ENCODE measurements at places on chromosomes 7 and 10.

- DNase-seq, result no peak
Observed at GRCh38 chr10:93475871-93476270, 6.3 kb downstream of the MYOF start.

DNA sequence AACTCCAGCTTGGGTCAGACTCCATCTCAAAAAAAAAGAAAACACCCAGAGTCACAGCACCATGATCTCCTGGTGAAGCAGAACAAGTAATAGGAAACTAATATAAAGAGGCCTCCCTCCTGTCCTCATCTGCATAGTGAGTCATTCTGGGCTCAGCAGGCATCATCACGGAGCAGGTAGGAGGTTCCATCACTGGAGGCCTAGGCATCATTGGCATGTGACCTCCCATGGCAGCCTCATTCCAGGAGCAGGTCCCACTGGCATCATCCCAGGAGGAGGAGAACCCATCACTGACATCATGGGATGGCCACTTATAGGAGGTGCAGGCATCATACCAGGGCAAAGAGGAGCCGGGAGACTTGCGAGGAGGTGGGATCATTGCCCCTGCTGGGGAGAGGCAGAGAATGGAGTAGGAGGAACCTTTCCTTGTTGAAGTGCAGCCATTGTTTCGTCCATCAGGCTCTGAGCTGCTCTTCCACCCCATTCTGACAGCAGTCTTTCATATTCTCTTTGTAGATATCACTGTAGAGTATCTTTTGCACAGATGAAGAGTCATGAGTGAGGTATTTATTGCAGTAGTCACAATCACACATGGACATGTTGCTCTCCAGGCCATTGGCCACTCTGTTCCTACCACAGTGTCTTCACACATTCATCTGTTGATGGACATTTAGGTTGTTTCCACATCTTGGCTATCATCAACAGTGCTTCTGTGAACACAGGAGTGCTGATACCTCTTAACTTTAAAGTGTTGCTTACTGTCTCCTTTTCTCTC, 73.8 kb downstream of the OSBPL3 start:
- no peak for DNase-seq

DNA sequence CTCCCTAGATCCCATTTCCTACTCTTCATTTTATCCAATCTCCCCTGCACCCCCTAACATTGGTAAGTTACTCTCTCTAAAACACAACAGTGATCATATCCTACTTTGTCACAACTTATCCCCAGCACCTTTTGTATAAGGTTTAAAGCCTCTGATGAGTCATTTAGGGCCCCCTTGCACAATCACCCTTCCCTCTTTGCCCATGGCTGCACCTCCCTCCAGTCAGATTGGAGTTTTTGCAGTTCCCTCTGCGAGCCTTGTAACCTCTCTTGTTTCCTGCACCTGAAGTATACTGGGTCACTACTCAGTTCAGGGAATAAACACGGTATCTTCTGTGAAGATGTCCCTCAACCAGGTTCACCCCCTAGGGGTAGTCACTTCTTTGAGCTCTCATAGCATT, 55.9 kb upstream of the ADRB1 start:
- DNase-seq, result no peak

GRCh38 chr10:47043928-47044538, 132.8 kb downstream of the PTPN20 start:
- no peak for DNase-seq

DNA sequence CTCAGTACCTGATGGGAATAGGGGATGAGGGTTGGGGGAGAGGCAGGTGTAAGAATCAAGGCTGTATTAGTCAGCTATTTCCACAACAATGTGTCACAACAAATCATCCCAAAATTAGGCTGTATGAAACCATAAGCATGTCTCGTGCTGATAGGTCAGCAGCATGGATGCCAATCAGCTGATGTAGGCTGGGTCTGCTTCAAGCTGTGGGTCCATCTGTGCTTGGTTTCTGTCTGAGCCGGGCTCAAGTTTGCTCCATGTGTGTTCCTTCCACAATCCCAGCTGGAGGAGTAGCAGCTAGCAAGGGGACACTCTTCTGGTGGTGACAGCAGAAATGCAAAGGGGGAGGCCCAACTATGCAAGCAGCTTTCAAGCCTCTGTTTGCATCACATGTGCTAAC, 97.9 kb upstream of the ZNF746 start:
- no peak for DNase-seq

- DNase-seq, result no peak
Observed at GRCh38 chr10:118767297-118768040, 12.7 kb upstream of the CACUL1 start.

- DNase-seq, result no peak
Observed at GRCh38 chr10:116848944-116849247, 403 bp upstream of the ENO4 start.

- no peak for DNase-seq
Observed at GRCh38 chr10:113825791-113826190, 28.1 kb downstream of the DCLRE1A start.

GRCh38 chr7:50608196-50608906, 43.1 kb upstream of the DDC start:
- DNase-seq, result no peak

DNA sequence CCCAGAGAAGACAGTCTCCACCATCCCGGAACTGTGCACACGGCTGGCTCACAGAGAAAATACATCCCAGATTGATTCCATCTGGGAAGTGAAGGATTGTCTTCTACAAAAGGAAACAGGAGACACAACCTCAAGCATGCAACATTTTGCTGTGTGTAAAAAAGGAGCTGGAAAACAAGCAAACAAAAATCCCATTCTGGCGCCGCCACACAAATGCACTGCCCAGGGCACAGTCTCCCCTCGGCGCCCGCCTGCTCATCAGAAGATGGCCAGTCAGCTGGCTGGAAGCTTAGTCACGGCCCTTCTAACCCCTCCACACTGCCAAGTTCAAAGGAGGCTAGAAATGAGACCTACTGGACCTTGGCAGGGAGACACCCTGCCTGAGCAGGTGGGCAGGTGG, 14.1 kb upstream of the CYTH3 start:
- no peak for DNase-seq

GRCh38 chr7:80677629-80678028, 39.2 kb downstream of the CD36 start:
- DNase-seq, result no peak

GRCh38 chr10:3119796-3120459, 52.6 kb downstream of the PFKP start:
- no peak for DNase-seq

DNA sequence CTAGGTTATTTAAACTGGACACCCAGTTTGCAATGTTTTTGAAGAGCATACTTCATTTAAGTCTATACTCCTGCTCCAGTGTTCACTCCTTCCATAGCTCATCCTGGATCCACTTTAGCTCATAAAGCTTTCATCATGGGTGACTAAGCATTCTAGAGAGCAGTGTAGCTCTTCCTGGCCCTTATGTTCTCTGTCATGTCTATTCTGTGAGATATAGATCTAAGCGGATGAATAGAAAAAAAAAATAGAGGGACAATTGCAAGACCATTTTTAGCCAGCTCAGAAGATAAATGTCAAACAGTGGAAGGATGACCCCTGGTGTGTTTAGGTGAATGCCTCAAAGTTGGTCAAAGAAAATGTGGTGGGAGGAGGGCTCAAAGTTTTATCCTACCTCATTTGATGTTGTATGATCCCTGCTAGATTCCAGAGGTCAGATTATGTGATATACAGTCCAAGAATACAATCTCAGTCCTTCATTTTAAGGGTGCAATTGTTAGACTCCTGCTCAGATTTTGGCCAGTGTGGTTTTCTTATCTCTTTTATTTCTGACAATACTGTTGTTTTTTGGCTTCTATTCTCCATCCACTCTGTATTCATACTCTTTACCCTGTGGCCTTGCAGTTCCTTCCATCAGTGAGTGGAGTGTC, 7.5 kb upstream of the HECW1 start:
- DNase-seq, result no peak

DNA sequence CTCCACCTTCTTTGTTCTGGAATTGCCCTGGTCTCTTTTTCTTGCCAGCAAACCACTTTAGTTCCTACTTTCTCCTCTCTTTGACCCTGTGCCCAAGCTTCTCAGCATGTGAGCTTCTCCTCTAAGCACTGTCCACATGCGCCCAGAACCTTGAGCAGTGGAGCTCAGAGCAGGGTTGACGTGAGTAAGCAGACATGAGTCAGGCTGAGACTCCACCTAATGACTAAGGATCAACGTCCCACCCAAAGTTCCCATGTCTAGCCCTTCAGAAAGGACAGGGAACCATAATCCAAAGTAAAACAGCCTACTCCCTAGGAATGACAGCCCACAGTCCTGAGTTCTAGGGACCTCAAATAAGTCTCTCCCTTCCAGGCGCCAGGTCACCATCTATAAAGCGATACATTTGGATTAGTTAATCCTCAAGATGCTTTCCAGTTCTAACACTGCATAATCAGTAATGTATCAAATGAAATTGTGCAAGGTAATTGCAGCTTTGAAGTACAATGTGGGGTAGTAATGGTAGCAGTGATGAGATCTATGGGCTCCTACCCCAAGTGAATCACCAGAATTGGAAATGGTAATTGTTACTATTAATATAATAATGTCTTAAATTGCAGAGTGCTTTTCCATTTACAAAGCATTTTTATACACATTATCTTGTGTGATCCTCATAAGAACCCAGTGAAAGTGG, 44.5 kb downstream of the KCNMA1 start:
- DNase-seq, result no peak

- no peak for DNase-seq
Observed at GRCh38 chr10:31319602-31320549, 860 bp downstream of the ZEB1 start.

GRCh38 chr10:6794441-6794840, 214.4 kb upstream of the PRKCQ start:
- DNase-seq, result no peak

DNA sequence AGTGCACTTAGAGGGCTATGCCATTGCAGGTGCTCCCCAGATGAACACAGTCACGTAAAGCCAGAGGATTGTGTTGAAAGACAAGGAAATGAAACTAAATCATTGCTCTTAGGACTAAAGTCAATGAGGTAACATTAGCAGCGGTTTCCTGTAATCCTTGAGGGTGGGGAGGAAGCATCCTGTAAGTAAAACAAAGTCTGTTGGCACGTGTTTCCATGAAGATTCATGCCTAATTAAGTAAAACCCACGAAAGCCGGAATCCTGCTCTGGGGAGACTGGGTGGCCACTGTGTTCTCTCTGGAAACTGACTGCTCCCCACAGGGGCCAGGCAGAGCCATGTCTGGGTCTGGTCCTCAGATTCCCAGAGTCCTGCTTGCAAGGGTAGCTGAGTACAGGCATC, 18.3 kb downstream of the STEAP1B start:
- no peak for DNase-seq

DNA sequence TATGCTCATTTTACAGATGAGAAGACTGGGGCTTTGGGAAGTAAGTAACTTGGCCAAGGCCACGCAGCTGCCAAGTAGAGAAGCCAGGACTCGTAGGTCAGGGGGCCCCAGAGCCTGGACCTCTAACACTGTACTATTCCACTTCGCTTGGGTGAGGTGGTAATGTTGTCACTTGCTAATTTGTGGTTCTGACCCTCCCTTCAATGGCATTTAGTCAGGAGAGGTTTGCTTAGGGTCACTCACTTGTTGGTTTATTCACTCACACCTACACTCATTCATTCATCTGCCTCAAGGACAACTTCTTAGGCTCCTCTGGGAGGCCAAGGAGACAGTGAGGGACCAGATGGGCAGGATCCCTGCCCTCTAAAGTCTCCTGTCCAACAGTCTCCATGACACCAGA, 21.3 kb downstream of the BTBD16 start:
- no peak for DNase-seq

DNA sequence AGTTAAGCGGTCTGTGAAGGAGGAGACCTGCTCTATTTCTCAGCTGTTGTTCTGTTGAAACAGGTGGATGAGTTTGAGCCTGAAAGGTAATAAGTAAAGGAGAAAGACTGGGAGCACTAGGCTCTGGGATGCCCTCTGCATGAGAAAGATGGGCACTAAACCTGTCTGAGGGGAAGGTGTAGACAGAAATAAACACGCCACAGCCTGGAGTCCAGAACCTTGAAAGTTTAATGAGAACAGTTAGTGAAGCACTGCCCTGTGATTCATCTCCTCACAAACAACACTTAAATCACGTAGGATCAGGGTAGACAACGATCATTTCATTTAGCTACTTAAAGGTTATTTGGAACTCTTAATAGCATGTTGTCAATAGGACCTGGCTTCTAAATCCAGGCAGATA, 193.1 kb downstream of the PHTF2 start:
- DNase-seq, result no peak

DNA sequence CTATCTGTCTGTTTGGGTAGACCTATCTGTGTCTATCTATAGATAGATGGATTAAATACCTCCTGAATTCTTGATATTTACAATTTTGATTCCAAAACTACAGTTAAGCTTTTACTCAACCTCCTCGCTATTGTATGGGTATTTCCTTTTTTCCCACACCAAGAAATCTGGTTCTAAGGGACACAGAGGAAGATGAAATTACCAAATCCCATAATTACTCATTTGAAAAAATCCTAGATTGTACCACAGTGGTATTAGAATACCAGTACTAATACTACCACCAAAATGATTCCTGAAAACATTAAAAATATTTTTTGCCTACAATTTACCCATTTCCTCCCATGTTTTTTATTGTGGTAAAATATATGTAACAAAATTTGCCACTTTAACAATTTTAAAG, 53.2 kb downstream of the LRGUK start:
- DNase-seq, result no peak

GRCh38 chr10:28841625-28842024, 164.3 kb downstream of the BAMBI start:
- DNase-seq, result no peak

DNA sequence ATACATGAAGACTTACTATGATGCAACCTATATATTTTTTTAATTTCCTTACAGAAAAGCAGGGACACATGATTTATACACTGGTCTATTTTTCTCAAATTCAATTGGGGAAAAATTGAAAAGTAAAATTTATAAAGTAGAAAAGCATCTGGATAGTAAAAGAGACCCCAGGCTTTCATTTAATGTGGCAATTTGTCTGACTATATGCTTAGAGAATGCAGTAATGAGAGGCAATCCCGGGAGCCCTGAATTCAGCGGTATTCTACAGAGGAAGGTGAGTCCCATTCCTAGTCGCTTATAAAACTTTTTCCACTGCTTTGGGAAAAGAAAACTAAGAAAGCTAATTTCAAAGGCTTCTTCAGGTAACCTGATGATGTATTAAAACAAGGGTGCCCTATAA, 167.1 kb downstream of the SEMA3D start:
- DNase-seq, result no peak

- no peak for DNase-seq
Observed at GRCh38 chr7:107744345-107744750, 406 bp downstream of the CBLL1 start.

DNA sequence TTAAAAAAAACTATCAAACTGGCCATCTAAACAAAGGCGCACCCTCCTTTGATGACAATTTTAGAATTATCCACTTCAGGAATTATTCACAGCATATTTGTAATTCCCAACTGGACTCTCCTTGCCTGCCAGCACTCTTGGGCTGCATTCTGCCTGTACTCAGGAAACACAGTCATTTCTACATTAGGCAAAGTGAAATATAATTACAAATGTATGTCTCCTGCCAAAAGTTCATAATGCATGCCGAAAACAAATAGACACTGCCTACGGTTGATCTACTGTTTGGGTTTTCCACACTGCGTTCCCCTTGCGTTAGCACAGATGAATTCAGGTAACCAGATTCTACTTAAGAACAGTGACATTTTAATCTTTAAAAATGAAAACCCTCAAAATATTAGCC, 1.9 kb downstream of the HGF start:
- no peak for DNase-seq
